ENCODE measurements at places on chromosomes 7 and 10.
A peak's percentile ranks its signal among the peaks of the same experiment; 100 is the strongest.

GRCh38 chr10:28778524-28778923 is 101.2 kb downstream of the BAMBI start:
- no peak for DNase-seq

DNA sequence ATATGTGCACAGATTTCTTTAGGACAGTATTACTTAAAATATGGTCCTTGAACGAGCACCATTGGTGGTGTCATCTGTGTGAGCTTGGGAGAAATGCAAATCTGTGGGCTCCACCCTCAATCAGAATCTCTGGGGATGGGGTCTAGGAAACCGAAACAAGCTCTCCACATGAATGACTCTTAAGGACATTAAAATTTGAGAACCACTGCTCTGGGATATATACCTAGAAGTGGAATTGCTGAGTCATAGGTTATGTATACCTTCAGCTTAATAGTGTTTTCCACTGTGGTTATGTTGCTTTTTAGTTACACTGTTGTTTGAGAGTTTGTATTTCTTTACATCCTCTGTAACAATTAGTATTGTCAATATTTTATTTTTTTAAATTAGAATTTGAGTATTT is 24.0 kb downstream of the ZNRF2 start:
- DNase-seq: no peak

DNA sequence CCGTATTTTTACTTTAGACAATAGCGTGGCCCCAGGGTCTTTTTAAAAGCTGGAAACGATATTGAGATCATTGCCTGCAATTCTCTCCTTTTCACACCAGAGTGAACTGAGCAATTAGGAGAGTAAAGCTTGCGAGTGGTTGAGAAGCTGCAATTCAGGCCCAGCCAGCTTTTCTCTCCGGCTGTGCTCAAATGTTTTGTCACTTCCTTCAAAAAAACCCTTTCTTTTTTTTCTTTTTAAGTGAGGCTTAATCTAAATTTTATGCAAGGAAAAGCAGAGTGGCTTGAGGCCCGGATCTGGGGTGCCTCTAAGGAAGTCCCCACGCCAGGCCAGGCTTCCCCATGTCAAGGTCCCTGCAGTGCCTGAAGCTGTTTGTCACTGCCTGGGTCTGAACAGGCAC is 433.9 kb downstream of the GLRX3 start:
- no peak for DNase-seq

GRCh38 chr7:55128693-55129394 is 110.0 kb downstream of the EGFR start:
- no peak for DNase-seq

GRCh38 chr7:477626-478220 is 41.9 kb downstream of the PDGFA start:
- no peak for DNase-seq

DNA sequence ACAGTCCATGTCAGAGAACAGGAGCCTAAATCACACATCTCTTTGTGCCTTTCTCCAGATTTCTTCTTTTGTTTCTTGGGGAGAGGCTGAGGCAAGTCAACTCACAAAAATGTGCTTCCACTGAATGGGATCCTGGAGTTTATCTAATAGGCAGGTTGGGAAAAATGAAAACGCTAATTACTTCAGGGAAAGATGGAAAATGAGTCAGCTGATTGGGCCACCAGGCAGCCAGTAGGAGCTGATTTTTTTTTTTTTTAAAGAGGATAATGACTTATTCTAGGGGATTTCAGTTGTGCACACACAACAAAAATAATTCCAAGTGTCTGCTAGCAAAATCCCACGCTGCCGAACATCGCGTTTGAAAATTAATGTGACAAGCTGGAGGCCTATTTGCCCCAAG is 412.8 kb upstream of the ZMIZ1 start:
- DNase-seq: no peak

DNA sequence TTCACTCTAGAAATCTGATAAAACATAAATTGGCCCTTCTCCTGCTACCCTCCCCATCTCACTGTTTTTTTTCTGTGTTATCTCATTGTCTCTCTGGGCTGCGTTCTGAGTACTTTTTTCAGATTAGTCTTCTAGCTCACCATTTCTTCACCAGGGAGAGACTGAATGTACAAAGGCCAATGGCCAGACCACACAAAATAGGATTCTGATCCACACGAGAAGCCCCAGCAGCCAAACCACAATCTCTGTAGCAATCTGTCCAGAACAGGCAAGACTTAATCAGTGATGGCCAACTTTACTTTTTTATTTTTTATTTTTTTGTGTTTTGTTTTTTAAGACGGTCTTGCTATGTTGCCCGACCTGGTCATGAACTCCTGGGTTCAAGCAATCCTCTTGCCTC is 55.9 kb upstream of the PAPSS2 start:
- no peak for DNase-seq

DNA sequence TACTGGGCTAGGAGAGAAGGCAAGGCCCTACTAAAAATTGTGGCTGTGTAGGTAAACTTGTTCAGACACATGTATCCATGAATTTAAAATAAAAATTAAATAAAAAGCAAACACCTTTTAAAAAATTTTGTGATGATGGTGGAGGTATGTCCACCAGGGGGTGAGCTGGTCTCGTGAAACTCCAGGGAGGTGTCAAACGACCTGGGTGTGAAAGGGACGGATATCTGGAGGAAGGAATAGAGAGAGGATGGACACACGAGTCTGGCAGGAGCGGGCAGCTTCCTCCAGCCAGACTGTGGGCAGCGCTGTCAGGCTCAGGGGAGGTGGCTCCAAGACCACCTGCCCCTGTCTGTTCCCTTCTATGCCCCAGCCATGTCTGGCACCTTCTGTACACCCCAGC is 34.8 kb upstream of the DMBT1 start:
- DNase-seq: no peak

- no peak for DNase-seq
These were observed 62.6 kb downstream of the RBM20 start for GRCh38 chr10:110706690-110707098.

- peak; percentile 48 for DNase-seq
These were observed 241.5 kb downstream of the PHTF2 start for GRCh38 chr7:78039790-78040776.

GRCh38 chr7:135459951-135460567 is 49.8 kb downstream of the CNOT4 start:
- no peak for DNase-seq

DNA sequence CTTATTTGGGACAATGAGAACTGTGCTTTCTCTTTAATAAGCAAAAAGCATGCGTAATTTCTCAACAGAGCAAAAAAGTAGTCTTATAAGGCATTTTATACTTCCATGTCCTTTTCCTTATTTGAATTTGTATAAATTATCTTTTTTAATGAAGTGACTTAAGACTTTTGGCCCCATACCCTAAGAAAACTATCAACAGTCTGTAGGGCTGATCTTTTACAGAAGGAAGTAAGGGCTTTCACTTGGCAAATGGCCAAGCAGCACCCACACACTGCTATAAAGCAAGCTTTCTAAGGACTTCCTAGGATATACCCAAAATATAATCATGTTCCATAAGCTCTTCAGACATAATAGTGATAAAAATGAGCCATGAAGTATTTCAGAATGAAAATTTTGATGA is 3.4 kb downstream of the CRPPA start:
- no peak for DNase-seq

DNA sequence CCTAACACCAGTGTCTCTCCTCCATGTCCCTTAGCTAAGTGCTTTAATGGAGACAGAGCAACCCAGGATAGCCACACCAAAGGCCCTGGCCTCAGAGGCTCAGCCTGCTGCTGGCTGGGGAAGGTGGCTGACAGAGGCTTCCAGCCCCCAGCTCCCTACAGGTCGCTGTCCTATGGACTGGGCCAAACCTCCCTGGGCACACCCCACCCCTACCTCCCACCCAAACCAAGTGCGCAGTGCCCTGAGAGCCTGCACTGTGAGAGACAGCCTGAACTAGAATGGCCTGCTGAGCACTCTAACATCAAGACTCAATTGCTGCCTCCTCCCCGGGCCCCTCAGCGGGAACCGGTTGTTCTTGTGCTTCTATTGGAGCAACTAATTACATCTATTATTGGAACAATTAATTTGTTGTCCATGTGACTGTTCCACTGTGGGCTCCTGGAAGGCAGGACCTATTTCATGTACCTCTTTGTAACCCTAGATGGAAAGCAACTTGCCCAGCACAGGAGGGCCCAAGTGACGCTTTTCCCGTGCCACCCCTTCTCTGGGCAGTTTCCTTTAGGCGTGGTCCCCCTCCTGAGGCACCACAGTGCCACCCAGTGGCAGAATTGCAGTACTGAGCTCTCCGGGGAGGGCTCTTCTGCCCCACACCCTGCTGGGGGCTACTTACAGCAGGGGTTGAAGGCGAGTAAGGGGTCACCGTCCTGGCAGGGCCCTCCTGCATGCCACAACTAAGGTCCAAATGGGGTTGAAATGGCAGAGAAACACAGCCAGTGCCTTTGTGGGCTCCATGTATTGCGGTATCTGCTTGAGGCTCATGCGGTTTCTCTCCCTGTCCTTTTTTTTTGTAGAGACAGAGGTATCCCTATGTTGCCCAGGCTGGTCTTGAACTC is 63.7 kb upstream of the WAPL start:
- DNase-seq: peak; percentile 69

DNA sequence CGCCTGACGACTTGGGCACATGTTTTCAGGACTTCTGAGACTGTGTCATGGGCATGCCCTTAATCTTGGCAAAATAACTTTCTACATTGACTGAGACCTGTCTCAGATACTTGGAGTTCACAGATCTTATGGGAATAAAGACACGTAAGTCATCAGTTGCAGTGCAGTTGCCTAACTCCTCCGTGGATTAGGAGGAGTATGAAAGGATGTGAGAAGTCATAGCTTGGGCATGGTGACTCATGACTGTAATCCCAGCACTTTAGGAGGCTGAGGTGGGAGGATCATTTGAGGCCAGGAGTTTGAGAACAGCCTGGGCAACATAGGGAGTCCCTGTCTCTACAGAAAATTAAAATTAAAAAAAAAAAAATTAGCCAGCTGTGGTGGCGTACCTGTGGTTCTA is 49.6 kb downstream of the EXOC6 start:
- no peak for DNase-seq

DNA sequence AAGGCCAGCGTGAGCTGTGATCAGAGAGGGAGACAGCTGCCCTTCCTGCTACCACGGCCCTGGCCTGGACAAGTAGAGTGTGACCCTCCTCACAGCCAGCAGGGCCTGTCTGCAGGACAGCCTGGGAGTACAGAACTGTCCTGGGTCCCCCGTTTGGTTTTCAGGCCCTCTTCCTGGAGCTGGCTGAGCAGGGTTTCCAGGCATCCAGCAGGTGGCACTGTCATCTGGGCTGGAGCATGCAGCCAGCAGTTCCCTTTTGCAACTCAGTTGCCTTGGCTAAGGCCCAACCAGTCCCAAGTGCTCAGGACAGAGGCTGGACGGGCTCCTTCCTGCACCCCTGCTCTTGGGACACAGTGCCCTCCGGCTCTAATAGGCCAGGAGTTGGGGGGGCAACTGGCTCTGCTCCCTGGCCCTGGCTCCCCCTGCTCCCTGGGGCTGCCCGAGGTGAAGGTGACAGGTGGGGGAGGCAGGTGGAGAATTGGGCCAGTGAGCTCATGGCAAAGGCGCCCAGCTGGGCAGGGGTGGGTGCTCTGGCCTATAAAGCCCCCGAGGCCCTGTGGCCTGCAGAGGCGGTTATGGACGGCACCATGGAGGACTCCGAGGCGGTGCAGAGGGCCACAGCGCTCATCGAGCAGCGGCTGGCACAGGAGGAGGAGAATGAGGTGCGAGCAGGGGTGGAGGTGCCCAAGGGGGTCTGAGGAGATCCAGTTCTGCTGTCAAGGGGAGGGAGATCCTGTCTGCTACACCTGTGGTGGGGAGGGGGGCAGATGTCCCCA is at the start of gene ANKRD2:
Gene ANKRD2, plus strand, starts transcription at position 566 of the 776 bp plus-strand sequence. Its CDS starts 10 bp downstream, at position 576.
- DNase-seq: peak; percentile 43

- no peak for DNase-seq
These were observed 31.8 kb upstream of the RET start for GRCh38 chr10:43044961-43045621.

DNA sequence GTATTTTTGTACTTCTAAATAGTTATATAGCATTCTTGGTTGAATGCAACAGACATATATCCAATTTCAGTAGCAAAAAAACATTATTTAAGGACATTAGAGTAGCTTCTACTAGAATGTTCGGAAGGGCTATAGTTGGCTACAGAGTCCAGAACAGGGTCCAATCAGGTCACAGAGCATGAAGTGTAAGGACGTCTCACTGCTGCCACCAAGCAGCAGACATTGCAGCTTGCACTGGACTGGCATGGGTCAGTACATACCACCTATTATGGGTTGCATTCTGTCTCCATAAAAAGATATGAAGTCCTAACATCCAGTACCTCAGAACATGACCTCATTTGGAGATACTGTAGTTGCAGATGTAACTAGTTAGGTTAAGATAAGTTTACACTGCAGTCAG is 87.3 kb downstream of the LHFPL3 start:
- DNase-seq: no peak

- peak; percentile 20 for DNase-seq
These were observed 1.2 kb upstream of the ADD3 start for GRCh38 chr10:110006358-110007160.

DNA sequence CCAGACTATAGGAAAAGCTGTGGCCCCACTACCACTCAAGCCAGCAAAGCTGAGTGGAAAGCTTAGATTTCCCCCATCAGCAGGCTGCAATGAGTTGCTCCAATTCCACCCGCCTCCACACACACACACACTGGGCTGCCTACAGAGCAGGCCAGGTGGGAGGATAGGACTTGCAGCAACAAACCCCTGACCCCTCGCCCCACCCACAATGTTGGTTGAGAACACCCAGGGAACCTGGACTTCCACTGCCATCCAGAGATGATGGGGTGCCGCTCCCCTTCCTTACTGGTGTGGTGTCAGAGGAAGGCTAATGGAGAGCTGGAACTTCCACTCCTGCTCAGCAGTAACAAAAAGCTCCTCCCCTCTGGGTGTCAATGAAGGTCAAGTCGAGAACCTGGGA is 16.8 kb upstream of the PLEKHA1 start:
- DNase-seq: no peak

Measured in activated CD4-positive, alpha-beta T cell treated with anti-CD3 and anti-CD28 coated beads for 4 hours (primary cell).